ENCODE measurements at places on chromosomes 1 and 21.

DNA sequence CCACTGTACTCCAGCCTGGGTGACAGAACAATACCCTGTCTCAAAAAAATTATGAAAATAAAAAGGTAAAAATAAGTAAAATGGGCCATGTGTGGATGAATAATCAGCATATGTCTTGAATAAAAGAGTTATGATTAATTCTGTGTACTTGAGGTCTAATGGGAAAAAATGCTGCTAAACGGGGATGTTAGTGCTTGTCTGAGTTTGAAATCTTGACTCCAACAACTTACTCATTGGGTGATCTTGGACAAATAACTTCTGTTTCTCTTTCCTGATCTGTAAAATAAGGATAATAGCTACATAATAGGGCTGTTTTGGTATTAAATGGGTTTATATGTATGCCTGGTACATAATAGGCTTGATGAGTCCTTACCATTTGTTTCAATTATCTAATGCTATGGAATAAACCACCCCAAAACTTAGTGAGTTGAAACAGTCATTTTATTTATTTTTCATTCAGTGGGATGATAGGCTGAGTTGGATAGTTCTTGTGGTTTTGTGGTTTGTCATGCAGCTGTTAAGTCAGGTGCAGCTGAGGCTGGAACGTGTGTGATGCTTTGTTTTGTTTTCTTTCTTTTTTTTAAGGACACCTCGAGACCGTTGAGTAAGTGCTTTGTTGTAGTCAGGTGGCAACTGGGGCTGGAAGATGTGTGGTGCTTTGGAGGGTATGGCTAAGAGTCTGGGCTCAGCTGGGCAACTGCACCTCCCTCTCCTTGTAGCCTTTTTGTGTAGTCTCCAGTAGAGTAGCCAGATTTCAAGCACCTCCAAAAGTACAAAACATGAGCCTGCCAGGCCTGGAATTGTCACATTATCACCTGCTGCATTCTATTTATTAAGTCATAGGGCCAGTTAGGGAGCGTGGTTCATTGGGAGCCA lies 4.9 kb downstream of the MDM4 start:
- peak; percentile 82 for DNase-seq

DNA sequence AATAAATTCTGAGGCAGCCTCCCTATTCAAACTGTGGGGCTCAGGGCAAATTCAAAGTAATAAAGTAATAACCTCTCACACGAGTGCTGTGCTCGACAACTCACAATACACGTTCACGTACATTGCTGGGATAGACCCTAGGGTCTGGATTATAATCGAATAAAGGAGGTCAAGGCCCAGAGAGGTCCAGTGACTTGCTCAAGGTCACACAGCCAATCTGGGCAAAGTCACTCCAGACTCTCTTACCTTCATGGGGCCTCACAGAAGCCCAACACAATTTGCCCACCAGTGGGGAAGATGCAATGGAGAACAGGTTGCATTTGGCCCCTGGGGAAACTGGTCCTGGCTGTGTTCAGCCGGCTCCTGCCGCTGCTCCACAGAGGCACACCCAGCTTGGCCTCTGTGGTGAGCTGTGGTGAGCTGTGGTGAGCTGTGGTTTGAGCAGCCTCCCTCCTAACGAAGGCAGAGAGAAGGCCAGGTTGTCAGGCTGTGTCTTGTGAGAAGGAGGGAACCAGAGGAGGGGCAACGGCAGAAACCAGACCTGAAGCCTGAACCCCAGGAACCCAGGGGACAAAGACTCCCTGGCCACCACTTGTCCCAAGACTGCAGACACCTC lies 35.1 kb downstream of the NUAK2 start:
- DNase-seq: peak; percentile 80

DNA sequence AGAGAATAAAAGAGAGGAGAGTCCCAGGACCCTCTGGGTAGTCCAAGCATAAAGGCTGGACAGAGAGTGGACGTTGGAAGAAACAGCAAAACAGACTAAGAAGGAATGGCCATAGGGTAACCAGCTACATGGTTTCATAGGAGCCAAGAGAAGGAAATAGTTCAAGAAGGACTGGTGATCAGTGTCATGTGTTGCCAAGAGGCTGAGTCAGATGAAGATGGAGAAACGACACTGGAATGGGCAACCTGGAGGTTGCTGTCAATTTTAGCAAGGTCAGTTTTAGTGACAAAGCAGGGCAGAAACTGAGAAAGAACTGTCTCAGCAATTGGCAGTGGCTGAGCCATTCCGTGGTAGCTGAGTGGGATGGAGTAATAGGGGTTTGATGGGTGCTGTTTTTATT lies 41.4 kb downstream of the HMGB4 start:
- DNase-seq: no peak

- DNase-seq: peak; percentile 27
These were observed 81.6 kb upstream of the LRRC8D start for GRCh38 chr1:89739013-89739843.

DNA sequence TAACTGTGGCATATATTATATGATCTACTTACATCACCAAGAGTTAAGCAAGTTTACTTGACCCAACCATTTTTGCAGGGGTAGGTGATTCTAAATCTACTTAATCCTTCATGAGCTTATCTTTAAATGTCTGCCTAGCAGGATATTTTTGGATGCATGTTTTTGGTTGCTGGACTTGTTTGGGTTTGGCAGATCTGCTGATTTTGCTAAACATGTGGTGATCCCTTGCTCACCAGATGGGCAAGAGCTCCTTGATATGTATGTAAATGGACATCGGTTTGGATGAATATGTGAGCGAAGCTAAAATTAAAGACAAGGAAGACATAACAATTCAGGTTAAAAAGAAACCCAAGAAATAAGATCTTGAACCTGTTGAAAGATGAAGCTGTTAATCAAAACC lies 36.7 kb downstream of the FMN2 start:
- no peak for DNase-seq

DNA sequence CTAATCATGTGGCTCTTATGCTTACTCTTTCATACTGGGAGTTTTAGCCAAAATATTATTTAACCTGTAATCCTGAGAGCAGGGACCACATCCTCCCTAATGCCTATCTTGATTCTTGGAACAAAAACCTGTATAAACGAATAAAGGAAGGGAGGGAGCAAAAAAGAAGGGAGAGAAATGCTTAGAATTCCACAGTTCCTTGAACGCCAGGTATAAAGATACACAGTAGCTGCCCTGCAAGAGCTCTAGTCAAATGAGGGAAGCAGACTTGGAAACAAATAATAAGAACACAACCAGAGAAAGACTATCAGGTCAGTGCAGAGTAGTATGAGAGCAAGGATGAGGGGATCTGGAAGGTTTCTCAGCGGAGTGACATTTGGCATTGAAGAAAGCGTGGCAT lies 116.3 kb downstream of the SLC30A10 start:
- DNase-seq: no peak

GRCh38 chr1:234707641-234708040 lies 97.7 kb upstream of the IRF2BP2 start:
- no peak for DNase-seq

Data from CD4-positive, alpha-beta T cell treated with Interleukin-10 for 1 hour (primary cell).